Retina (tissue), 1 donor: ENCODE measurements at places on chromosomes 11 and 22.

DNA sequence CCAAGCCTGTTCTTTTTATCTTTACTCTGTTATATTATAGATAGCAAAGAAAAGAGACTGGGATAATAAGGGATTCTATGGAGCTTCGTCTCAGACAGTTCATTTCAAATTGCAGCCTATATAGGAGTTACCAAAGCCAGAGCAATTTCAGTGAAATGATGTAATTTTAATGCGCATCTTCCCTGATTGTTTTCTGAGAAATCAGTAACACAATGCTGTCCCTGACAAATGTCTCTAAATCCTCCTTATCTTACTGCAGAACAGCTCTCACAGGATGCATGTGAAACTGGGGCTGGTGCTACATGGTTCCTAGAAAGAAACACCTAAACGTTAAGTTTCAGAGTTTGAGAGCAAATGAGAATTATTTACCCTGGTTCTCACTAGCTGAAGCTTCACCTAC is 467.9 kb upstream of the ANO3 start:
- no peak for DNase-seq

- no peak for DNase-seq
Measured at GRCh38 chr11:93870616-93871015, 20.2 kb upstream of the VSTM5 start.

DNA sequence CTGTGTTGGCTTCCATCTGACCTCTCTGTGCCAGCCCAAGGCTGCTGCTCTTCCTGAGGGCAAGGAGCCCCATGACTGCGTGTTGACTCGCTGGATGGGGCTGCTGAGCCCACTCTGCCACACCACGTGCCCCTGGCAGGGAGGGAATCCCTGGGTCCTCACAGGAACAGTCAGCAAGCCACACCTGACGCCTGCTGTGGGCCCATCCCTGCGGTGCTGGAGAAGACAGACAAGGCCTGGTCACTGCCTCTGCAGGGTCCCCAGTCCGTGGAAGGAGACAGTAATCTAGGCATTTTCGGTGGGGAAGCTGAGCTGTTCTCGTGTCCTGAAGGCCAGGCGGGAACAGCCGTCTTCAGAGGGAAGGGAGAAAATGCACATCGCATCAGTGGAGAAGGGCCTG is 10.6 kb upstream of the PPP6R3 start:
- no peak for DNase-seq

DNA sequence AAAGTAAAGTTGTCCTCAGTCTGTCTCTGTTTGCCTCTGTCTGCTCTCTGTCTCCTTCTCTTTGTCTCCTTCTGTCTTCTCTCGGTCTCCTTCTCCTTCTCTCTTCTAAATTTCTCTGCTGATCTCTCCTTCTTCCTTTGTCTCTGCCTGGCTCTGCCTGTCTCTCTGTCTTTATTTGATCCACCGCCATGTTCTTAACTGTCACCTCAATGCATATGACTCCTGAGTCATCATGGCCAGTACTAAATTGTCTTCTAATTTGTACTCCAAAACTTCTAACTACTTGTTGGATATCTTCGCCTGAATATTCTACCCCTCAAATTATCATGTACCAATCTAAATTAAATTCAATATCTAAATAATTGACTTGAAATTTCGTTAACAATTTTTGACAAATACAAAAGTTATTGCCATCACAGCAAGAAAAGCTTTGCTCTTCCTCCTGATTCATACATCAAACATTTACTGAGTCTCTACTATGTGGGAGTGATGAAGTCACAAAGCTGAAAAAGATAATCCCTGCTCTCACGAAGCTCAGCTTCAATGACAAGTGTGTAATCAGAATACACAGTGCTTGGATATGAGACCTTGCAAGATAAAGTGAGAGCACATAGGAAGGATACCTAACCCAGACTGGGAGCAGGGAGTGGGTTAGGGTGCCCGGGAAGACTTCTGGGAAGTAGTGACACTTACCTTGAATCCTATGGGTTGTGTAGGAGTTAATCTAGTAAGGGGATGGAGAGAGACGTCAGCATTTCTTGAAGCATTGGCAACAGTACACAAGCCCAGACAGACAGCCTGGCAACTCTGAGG is 193.0 kb downstream of the MAML2 start:
- DNase-seq, result no peak

- DNase-seq, result no peak
Measured at GRCh38 chr11:64001484-64002420, 15.5 kb downstream of the OTUB1 start.

DNA sequence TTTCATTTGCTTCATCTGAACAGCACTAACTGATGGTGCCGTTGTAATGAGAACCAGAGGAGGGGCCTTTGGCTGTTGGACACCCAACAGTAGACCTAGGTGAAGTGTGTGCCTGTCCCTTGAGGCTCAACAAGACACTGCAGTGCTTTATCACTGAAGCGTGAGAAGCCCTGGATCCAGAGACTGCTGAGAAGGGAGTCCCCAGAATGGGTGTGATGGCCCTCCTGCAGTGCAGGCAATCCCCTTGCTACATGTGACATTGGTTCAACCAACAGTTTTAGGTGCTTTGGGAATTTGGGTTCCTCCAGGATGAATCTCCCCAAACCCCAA is 125.6 kb downstream of the BRD1 start:
- no peak for DNase-seq

DNA sequence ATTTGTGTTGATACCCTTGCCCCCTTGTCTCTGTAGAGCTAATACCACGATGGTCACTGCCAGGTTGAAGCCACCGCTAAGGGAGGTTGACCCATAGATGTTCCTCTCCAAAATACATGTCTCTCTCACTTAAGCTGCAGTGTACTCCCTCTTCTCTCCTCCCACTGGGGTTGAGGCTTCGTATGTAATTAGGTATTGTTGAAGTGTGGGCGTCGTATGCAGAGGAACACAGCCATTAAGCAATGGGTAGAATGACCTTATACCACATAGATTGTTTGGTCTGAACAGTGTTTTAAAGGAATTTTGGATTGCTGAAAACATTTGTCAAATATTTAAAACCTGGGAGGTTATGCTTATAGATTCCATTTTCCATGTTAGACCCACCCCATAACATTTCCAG is 71.9 kb downstream of the TRAF6 start:
- no peak for DNase-seq

- DNase-seq, result no peak
Measured at GRCh38 chr22:36585841-36586240, 56.9 kb upstream of the EIF3D start.

DNA sequence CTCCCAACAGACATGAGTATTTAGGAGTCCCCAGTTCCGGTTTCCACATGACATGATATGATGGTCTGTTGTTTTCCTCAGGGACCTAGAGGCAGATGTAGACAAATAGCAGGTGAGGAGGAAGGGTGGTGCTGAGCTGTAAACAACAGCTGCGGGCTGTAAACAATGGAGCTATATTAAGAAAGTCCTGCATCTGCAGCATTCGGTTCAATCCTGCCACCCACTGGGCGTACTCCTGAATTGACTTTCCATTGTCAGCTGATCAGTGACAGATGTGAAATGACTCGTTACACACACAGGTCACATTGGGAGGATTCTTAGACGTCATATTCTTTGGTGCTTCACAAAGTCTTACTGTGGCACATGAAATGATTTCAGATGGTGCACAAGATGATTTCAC is 26.8 kb upstream of the RAG1 start:
- DNase-seq, result no peak

- DNase-seq, result peak; percentile 91
Measured at GRCh38 chr11:130448416-130449309, at the start of gene ADAMTS15. TSS of gene ADAMTS15 (plus strand) at chr11:130448645. CDS start at chr11:130448974, 329 bp downstream.

GRCh38 chr11:32931606-32932005 is 39.0 kb downstream of the QSER1 start:
- DNase-seq, result no peak

DNA sequence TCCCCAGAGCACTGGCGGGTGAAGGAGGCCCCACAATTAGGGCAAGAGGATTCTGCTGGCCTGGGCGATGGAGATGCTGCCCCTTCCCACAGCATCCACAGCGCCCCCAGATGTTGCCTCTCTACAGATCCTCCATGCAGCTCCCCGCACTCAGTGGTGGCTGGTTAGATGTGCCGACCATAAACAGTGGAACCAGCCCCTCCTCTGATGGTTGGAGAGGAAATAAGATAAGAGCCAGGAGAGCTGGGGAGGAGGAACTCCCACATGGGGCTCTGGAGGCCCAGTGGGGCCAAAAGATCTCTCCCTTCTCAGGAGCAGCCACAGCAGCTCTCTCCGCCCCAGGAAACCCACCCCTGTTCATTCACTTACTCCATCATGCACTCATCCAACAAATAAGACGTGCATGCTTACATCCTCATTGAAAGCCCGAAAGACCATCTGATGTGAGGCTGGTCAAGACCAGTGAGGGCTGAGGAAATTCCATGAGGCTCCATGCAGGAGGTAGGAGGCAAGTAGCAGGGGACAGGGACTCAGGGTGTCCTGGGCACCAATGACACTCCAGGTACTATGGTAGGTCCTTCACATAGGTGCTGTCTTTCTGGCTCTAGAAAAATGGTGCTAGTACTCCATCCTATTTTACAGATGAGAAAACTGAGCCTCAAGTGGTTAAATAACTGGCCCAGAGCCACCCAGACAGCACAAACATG is 1.5 kb downstream of the PTGDR2 start:
- DNase-seq, result no peak

DNA sequence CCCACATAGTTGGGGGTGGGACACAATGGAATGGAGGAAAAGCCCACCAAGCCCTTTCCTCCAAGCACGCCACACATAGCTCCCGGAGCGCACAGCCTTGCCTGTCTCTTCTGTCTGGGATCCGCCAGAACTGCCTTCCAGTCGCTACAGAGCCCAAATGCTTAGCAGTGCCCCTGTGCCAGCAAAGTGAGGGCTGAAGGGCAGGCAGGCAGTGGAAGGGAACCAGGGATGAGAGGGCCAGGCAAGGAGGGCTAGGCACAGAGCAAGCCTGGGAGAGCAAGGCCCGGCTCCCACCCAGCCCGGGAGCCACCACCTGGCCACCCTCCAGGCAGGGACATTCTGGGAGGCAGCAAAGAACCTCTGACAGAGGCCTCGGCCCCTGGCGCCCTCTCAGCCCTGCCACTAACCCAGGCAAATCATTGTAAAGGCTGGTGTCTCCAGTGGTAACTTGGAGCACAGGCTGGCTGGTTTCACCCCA is 32.5 kb downstream of the PPP2R1B start:
- peak; percentile 29 for DNase-seq

- peak; percentile 28 for DNase-seq
Measured at GRCh38 chr11:8839306-8839956, 71.6 kb upstream of the AKIP1 start.

DNA sequence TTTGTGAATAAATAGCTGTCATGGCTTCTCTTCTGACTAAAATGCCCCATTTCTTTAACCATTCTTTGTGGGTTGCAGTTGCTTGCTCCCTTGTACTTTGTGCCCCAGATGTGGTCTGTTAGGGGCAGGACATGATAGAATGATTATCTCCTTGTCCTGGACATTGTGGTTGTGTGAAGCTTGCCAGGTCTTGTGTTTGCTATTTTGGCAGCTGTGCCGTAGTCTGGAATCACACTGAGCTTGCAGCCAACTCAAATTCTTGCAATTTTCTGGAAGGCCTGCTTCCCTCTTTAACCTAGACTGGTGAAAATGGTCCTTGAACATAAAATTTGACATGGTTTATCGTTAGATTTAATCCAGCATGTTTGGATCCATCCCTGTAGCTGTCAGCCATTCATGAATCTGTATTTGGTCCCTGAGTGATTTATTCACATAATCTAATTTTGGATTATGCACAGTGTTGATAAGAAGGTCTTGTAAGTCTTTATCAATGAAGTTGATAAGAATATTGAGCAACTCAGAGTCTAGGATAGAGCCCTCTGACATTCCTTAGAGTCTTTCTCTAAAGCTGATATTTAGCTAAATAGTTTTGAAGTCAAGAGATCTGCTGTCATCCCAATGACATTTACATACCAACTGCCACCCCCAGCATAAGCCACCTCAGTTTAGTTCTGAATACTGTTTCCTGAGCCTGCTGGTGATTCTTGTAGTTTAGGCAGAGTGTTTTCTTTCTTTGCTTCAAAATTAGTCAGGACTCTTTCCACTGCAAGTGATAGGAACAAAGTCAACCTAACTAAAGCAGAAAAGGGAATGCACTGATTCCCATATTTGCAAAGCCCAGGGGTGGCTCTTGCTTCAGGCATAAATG is 9.8 kb downstream of the SPON1 start:
- DNase-seq, result no peak

GRCh38 chr11:62889484-62890437 is 9.1 kb downstream of the SLC3A2 start:
- DNase-seq, result no peak

- no peak for DNase-seq
Measured at GRCh38 chr11:7462706-7463105, 22.6 kb upstream of the OLFML1 start.

DNA sequence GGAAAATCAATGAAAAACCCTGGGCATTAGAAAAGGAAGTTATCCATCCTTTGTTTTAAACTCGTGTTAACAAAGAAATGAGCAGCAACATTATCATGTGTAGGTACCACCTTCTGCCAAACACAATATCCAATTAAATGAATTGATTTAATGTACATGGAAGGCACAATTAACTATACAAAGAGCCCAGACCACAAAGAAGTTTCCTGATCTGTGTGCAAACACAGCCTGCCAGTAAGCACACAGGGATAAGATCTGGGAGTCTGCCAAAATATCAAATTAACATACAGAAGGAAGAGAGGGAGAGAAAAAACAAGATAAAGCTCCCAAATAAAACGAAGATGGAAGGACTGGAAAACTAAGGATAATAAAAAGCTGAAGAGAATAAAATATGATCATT is 54.1 kb upstream of the SLC25A1 start:
- DNase-seq, result no peak

DNA sequence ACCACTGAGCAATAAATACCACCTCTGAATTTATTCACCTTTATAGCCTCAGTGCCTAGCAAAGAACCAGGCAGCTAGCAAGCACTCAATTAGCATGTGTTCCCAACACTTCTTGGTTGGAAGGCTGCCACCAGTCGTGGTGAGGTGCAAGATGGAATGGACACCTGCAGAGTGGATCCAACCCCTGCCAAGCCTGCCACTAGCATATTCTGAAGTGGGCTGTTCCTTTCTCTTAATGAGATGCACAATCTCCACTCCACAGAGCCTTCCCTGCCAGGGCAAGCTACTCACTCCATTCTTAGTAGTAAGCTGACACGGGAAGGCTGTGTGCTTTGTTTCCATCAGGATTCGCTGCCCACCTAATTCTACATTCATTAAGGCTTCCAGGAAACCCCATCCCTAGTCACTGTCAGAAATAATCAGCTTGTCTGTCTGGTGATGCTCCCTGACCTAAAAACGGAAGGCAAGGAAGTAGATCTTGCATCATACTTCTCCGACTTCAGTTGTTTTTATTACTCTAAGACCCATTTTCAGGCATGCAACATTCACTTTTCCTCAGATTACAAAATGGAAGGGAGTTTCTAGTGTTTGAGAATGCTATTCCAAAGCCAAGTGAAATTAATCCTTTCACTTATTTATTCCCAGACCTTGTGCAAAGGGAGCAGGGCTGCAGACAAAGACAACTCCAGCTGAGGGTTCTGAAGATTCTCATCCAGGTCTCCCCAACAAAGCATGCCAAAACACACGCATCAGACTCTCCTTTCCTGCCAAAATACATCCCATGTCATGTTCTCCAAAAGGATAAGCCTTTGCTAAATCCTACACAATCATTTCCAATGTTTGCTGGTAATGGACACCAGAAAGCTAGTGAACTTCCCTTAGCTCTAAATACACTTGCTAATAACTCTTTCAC is 128.0 kb downstream of the TENM4 start:
- peak; percentile 80 for DNase-seq

GRCh38 chr22:49334449-49334789 is 493.3 kb downstream of the BRD1 start:
- peak; percentile 43 for DNase-seq

- no peak for DNase-seq
Measured at GRCh38 chr11:78331711-78332110, 85.9 kb downstream of the GAB2 start.
